CD4-positive, alpha-beta T cell (primary cell): ENCODE measurements at places on chromosomes 3 and 15.

GRCh38 chr3:101478980-101479379 lies 34.0 kb downstream of the SENP7 start:
- no peaks in the 10 kb centered on the region for H3K4me1 ChIP-seq
- H3K27ac ChIP-seq: no peak overlapping the region
- no peak for DNase-seq
- no peak overlapping the region for H3K4me3 ChIP-seq
- H3K36me3 ChIP-seq: peaks cover 26% of the 10 kb centered on the region

GRCh38 chr3:116476691-116477090 lies 31.4 kb upstream of the LSAMP start:
- H3K4me3 ChIP-seq: no peak overlapping the region
- H3K36me3 ChIP-seq: no peaks in the 10 kb centered on the region
- DNase-seq: no peak
- no peaks in the 10 kb centered on the region for H3K4me1 ChIP-seq

DNA sequence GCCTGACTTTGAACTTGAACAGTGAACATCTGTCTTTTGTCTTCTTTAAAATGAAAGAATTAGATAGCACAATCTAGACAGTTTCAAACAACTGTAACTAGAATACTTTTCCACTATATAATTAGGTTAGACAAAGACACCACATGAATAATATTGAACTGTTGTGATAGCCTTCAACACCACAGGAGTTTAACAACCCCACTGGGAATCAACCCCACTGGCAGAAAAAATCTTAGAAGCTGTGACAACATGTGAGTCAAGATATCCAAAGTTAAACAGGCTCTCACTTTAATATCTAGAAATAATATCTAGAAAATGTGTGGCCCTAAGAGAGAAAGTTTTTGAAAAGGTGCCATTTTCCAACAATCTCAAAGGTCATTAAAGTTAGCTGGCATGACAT lies 64.4 kb upstream of the PRICKLE2 start:
- no peak overlapping the region for H3K4me3 ChIP-seq
- no peak for DNase-seq
- no peaks in the 10 kb centered on the region for H3K36me3 ChIP-seq

GRCh38 chr3:39177708-39178332 lies 14.6 kb downstream of the XIRP1 start:
- peaks cover 40% of the 10 kb centered on the region for H3K4me1 ChIP-seq
- peak overlapping the region; percentile 31 for H3K27ac ChIP-seq
- H3K27me3 ChIP-seq: no peaks in the 10 kb centered on the region
- DNase-seq: peak; percentile 69

GRCh38 chr3:65526656-65527055 lies 512.1 kb downstream of the MAGI1 start:
- no peaks in the 10 kb centered on the region for H3K27me3 ChIP-seq
- no peak overlapping the region for H3K4me3 ChIP-seq
- H3K27ac ChIP-seq: no peak overlapping the region
- DNase-seq: no peak
- no peaks in the 10 kb centered on the region for H3K36me3 ChIP-seq
